ENCODE measurements at places on chromosomes 11 and 22.
A peak's percentile ranks its signal among the peaks of the same experiment; 100 is the strongest.

- peak overlapping the region; percentile 77 for H3K27ac ChIP-seq
- no peaks in the 10 kb centered on the region for H3K4me1 ChIP-seq
- no peaks in the 10 kb centered on the region for H3K27me3 ChIP-seq
- H3K4me3 ChIP-seq = peak overlapping the region; percentile 74
Measured at GRCh38 chr22:31346733-31347250, 646 bp upstream of the PATZ1 start.

- no peaks in the 10 kb centered on the region for H3K36me3 ChIP-seq
- peak; percentile 80 for ATAC-seq
- peak overlapping the region; percentile 20 for H3K27ac ChIP-seq
- H3K4me3 ChIP-seq = peak overlapping the region; percentile 45
Measured at GRCh38 chr11:130449996-130450769, 1.7 kb downstream of the ADAMTS15 start.

DNA sequence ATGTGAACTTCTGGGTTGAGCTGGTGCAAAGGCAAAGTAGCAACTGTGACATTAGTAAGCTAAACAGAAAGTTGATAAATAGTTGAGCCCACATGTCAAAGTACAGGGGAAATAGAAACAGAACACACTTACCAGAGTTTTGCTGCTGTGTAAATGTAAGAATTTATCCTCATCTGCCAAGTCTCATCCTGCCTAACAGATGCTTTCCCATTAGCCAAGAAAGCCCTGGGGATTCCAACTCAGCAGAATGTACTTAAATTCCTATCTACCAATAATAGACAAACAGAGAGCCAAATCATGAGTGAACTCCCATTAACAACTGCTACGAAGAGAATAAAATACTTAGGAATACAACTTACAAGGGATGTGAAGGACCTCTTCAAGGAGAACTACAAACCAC is 7.3 kb upstream of the OR51A2 start:
- no peak overlapping the region for H3K27ac ChIP-seq
- H3K4me1 ChIP-seq = no peaks in the 10 kb centered on the region
- H3K36me3 ChIP-seq = no peaks in the 10 kb centered on the region

- no peak overlapping the region for H3K4me3 ChIP-seq
- no peak for ATAC-seq
- H3K4me1 ChIP-seq = no peaks in the 10 kb centered on the region
- H3K27me3 ChIP-seq = no peaks in the 10 kb centered on the region
- H3K27ac ChIP-seq = no peak overlapping the region
Measured at GRCh38 chr11:67072295-67072694, 15.6 kb downstream of the RHOD start.

- no peak for ATAC-seq
- peak overlapping the region; percentile 81 for H3K27ac ChIP-seq
- H3K27me3 ChIP-seq = no peaks in the 10 kb centered on the region
- peaks cover 18% of the 10 kb centered on the region for H3K4me1 ChIP-seq
Measured at GRCh38 chr11:111975076-111975806, 38.1 kb downstream of the DIXDC1 start.

- H3K36me3 ChIP-seq = no peaks in the 10 kb centered on the region
- H3K4me1 ChIP-seq = no peaks in the 10 kb centered on the region
- ATAC-seq = no peak
- no peak overlapping the region for H3K27ac ChIP-seq
- H3K4me3 ChIP-seq = no peak overlapping the region
- no peaks in the 10 kb centered on the region for H3K27me3 ChIP-seq
Measured at GRCh38 chr11:26245046-26245445, 86.9 kb upstream of the ANO3 start.

DNA sequence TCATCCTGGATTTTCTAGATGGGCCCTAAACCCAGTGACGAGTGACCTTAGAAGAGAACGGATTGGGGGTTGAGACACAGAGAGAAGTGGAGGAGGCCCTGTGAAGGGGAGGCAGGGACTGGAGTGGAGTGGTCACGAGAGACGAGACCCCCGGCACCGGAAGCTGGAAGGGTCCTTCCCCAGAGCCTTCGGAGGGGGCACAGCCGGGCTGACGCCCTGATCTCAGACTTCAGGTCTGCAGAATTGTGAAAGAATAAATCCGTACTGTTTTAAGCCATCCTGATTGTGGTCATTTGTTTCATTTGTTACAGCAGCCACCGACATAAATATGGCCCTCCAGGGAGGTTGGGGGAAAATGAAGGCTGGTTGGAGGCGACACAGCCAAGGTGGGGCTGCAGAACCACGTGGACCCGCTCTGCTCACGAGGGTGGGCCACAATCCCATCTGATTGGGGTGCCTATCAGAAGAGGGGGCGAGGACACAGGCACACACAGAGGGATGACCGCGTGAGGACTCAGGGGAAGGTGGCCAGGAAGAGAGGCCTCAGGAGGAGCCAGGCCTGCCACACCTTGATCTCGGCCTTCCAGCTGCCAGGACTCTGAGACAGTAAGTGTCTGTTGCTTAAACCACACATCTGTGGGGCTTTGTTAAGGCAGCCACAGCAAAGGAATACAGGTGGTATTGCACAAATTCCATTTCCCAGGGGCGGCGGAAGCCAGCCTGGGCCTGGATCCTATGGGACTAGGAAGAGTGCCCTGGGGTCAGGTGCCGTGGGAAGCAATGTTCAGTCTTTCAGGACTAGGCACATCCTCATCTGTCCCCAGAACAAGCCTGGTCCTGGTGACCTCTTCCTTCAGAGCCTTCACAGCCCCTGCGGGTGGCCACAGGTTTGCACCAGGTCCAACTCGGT is 73.3 kb upstream of the SHANK2 start:
- no peaks in the 10 kb centered on the region for H3K36me3 ChIP-seq
- no peaks in the 10 kb centered on the region for H3K4me1 ChIP-seq
- H3K4me3 ChIP-seq = no peak overlapping the region
- H3K27me3 ChIP-seq = peaks cover 10% of the 10 kb centered on the region
- no peak overlapping the region for H3K27ac ChIP-seq

DNA sequence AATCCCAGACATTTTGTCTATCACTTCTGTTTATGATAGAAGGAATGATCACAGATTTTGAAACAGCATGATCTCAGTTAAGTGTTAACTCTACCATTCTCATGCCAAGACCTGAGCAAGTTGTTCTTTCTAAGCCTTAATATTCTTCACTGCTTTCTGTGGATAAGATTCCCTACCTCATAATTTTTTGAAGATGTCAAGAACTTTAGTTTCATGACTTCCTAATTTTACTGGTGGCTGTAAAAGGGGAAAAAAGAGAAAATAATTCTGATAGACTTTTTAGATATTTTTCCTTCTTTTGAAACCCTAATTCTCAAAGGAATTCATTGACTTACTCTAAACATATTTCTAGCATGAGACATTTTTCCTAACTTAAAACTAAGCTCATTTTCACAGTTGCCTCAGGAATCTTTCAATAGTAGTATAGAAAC is 520.0 kb upstream of the LUZP2 start:
- H3K4me1 ChIP-seq = no peaks in the 10 kb centered on the region
- H3K36me3 ChIP-seq = no peaks in the 10 kb centered on the region
- ATAC-seq = no peak
- H3K27ac ChIP-seq = no peak overlapping the region
- no peak overlapping the region for H3K4me3 ChIP-seq

All from gastroesophageal sphincter (tissue), 4 donors.